Astrocyte of the spinal cord (primary cell): ENCODE measurements at places on chromosomes 5 and 9.

DNA sequence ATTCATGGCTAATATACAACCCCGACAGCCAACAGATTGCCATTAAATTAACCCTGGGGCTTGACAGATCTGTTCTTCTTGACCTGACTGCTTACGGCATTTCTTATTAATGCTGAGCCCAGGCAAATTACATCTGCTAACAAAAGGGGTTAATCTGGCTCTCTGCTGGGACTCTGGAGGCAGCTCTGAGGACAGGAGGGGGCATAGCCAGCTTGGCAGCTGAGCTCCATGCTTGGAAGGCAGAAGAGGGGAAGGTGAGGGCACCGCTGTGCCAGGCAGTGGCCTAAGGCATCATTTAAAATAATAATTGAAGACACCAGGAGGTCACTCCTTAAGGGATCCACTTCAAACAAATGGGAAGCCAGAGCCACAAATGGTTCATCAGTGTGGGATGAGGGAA is 126.0 kb upstream of the GPR151 start:
- no peak for DNase-seq

DNA sequence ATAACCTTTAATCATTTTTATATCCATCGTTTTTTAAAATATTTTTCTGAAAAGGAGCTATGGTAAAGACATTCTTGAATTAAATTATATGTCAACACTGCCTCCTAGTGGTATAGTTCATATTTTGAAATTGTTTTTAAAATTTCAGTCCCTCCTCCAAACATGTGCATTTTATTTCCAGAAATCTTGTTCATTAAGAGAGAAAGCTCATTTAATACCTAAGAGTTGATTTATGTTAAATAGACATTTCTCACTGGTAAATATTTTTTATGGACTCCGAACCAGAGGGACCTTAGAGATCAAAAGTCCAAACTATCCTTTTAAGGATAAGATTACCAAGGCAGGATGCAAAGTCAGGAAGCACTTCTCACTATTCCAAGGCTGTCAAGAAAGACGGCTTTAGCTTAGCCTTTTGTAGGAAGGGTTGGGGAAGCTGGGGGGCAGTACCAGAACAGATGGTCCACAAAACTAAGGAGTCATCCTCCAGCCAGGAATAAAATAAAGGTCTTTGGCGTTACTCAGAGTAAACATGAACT is 21.6 kb downstream of the BHMT start:
- peak; percentile 73 for DNase-seq

- no peak for DNase-seq
These were observed 39.0 kb downstream of the ITK start for GRCh38 chr5:157219491-157220271.

GRCh38 chr5:154039458-154039829 is 677 bp downstream of the MFAP3 start:
- DNase-seq: no peak

DNA sequence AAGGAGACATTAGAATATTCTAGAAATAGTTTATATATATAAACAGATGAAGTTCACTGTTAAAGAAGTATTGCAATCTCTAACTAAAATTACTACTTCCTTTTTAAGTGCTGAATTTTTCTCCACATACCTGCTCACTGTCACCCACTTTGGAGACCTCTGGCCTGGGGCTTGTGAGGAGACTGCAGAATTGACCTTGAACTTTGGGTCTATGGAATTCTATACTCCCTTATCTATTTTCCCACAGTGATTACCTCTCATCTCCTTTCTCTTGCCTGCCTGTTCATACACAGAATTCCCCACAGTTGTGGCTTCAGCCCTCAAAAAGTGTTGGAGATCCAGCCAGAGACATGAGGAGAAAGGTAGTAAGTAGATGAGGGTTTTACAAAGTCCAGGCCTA is 45.4 kb downstream of the LARP1 start:
- DNase-seq: no peak

DNA sequence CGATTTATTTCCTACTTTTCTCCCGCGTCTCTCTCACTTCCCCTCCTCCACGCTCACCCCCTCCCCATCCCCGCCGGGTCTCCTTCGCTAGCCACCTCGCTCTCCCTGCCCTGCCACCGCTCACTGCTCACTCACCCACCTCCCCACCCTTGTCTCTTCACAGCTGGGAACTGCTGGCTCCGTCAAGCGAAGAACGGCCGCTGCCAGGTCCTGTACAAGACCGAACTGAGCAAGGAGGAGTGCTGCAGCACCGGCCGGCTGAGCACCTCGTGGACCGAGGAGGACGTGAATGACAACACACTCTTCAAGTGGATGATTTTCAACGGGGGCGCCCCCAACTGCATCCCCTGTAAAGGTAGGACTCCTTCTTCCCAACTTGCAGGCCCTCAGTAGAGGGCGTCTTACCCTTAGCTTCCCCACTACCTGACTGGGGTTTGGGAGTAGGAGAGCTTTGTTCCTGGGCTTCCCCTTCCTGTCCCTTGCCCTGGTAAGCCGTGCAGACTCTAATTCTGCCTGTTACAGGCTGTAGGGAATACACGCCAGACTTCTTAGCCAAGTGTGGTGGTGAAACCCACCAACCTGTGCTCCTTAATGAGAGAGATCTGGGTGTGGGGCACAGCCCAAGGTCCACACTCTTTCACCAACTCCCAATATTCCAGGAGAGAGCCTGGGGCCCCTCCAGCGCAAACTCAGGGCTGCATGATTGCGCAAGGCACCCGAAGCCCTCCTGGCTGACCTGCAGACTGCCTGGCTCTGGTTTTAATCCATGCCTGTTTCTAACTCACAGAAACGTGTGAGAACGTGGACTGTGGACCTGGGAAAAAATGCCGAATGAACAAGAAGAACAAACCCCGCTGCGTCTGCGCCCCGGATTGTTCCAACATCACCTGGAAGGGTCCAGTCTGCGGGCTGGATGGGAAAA is 2.5 kb downstream of the FST start:
- peak; percentile 29 for DNase-seq

DNA sequence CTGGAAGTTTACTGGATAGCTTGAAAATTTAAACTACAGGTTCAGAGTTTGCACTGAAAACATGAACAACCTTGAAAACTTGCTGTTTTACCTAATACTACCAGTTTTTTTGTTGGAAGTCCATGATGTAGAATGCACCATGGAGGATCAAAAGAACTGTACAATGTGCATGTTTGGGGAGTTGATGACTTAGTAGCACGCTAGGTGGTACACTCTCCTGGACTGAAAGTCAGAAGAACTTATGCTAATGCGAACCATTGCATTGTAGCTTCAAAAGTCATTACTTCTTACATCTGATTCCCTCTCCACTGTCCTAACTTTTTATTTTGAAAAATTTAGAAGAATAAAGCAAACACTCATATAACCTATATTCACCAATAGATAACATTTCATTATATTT is 211.0 kb downstream of the OSTF1 start:
- no peak for DNase-seq

- no peak for DNase-seq
These were observed 592.1 kb downstream of the TLE1 start for GRCh38 chr9:81097131-81097847.

GRCh38 chr5:84242286-84242685 is 142.4 kb downstream of the EDIL3 start:
- DNase-seq: peak; percentile 80

- DNase-seq: no peak
These were observed 26.3 kb downstream of the STC2 start for GRCh38 chr5:173301695-173302545.

DNA sequence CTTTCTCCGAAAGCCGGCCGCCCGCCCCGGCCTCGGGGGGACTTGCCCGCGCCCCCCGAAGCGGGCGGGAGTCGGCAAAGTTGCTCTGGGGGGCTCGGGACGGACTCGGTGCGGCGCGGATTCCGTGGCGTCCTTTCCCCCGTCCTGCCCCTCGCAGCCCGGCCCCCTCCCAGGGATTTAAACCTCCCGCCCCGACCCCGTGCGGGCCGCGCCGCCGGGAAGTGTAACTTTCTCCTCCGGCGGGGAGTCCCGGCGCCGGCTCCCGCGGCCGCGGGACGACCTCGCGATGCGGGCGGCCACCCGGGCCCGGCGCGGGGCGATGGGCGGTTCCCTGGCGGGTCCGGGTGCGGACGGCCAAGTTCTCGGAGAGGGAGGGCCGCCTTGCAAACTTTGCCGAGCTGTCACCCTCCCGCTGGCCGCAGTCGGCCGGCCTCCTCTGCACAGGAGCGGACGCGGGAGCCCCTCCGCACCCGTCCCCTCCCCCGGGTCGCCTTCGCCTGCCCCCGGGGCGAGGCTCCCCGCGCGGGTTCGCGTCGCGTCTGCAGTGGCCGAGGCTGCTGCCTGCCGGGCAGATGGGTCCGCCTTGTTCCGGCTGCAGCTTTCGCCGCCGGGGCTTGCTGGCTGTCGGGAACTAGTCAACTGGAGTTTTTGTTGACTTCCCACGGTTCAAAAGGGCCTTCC is 732 bp downstream of the PBX3 start:
- DNase-seq: peak; percentile 16

- DNase-seq: no peak
These were observed 40.4 kb upstream of the APC start for GRCh38 chr5:112697322-112697721.

DNA sequence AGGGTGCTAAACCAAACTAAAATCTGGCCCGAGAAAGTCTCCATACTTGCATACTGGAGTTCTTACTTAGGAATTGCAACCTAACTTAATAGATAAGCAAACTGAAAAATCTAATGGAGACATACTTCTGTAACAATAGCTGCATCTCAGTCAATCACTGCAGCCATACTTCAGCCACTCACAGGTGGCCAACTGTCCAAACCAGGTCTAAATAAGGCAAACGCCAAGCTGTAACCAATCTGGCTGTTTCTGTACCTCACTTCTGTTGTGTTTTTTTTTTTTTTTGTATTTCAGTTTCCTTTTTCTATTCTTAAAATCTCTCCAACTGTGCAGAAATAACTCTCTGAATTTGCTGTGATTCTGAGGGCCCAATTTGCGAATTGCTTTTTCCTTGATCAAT is 4.4 kb upstream of the NDUFB6 start:
- DNase-seq: no peak

DNA sequence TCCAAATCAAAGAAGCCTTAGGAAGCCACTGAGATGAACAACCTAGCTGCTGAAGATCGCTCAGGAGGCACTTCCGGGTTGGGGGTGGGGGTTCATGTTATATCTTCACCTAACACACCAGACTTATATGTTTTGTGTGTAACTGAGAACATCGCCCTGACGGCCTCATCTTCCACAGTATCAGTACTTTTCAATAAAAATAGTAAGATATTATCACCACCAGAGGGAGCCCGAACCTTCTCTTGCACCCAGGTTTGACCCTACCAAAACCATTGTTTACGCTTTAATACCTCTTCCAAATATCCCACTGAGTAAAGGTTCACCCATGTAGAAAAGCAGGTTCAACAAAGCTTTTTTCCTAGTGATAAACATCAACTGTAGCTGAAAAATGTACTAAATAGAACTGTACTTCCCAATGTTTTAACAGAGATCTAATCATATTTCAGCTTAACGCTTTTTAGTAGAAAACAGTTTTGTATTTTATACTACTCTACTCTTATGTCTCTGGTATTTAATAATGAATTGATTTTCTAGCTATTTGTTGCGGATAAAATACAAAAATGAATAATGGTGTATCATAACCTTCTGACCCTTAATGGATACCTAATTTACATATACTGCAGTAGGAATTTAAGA is 244.0 kb downstream of the EPB41L4A start:
- peak; percentile 48 for DNase-seq

GRCh38 chr5:150107909-150108447 is 21.6 kb upstream of the CSF1R start:
- no peak for DNase-seq

DNA sequence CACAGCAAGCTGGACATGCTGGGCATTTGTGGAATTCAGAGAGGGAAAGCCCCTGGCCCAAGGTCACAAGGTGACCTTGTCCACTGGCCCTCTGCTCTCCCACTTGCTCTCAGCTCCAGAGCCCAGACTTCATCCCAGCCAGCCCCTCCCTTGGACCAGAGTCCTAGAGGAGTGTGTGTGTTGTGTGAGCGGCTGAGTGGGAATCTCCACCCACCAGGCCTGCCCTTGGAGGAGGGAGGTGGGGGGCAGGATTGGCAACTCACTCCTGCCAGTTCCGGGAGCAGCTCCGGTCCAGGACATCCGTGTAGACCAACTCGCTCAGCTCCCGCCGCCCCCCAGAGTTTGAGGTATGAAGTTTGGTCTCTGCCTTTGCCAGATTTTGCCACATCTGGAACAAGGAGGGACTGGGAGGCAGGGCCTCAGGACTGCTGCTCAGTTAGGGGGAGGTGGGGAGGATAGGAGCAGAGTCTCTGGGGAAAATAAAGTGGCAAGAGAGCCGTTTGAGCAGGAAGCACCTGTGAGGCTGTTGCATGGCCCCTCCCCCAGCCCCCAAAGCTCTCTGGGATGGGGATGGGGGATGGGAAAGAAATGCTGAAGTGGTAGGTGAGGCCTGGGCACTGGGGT is 1.4 kb downstream of the MZB1 start:
- DNase-seq: no peak
